ENCODE measurements at places on chromosomes 2 and 18. TPM values are rescaled to one million over a fixed set of nuclear protein-coding genes. Genes with fewer than 3 reads are reported as not detected.

The STAT4 gene
- 3.5 TPM for total RNA-seq

The TGFA gene
- total RNA-seq, result 7.4 TPM

The HAAO gene
- total RNA-seq, result not detected

The PLEK gene
- not detected for total RNA-seq

The CNGA3 gene
- not detected for total RNA-seq

The CTLA4 gene
- total RNA-seq, result not detected

The SERPINB3 gene
- total RNA-seq, result 0.11 TPM

The TRIM43 gene
- 0.05 TPM for total RNA-seq

The LIPG gene
- 0.10 TPM for total RNA-seq

The SPATA3 gene
- total RNA-seq, result not detected

The SNORC gene
- 8.3 TPM for total RNA-seq

The ZSWIM2 gene
- not detected for total RNA-seq

The SERPINB13 gene
- not detected for total RNA-seq

The FAM98A gene
- 68.5 TPM for total RNA-seq

The CHRNG gene
- total RNA-seq, result not detected

Data from A549 treated with DMSO at 1 μM for 4 hours (cell line).